ENCODE measurements at places on chromosomes 7 and 10.

DNA sequence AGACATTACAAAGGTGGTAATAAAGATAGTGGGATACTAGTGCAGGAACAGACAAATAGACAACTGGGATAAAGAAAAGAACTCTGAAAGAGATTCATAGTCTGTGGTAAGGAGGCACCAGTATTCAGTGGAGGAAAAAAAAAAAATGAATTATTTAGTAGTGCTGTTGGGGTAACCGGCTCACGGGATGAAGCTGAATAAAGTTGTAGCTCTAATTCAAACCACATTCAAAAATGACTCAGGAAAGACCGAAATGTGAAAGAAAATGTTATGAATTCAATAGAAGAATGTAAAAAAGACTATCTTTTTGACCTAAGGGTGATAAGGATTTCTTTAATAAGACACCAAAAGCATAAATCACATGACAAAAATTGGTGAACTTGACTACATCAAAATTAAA is 83.1 kb upstream of the HABP2 start:
- no peak for DNase-seq

GRCh38 chr10:89389254-89389653 is 3.2 kb upstream of the IFIT1 start:
- DNase-seq, result no peak

GRCh38 chr7:50564171-50564570 is 1.0 kb downstream of the DDC start:
- no peak for DNase-seq

GRCh38 chr7:40570223-40570622 is 435.4 kb downstream of the SUGCT start:
- no peak for DNase-seq

DNA sequence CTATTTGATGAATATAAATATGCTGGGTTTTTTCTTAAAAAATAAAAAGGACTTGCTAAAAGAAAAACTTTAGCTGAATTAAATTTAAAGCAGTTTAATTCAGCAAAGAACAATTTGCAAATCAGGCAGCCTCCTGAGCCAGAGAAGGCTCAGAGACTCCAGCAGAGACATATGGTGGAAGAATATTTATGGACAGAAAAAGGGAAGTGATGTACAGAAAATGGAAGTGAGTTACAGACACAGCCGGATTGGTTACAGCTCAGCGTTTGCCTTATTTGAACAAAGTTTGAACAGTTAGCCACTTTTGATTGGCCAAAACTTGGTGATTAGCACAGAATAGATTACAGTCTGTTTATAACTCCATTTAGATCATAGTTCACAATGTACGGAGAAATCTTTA is 110.3 kb downstream of the GAD2 start:
- no peak for DNase-seq

DNA sequence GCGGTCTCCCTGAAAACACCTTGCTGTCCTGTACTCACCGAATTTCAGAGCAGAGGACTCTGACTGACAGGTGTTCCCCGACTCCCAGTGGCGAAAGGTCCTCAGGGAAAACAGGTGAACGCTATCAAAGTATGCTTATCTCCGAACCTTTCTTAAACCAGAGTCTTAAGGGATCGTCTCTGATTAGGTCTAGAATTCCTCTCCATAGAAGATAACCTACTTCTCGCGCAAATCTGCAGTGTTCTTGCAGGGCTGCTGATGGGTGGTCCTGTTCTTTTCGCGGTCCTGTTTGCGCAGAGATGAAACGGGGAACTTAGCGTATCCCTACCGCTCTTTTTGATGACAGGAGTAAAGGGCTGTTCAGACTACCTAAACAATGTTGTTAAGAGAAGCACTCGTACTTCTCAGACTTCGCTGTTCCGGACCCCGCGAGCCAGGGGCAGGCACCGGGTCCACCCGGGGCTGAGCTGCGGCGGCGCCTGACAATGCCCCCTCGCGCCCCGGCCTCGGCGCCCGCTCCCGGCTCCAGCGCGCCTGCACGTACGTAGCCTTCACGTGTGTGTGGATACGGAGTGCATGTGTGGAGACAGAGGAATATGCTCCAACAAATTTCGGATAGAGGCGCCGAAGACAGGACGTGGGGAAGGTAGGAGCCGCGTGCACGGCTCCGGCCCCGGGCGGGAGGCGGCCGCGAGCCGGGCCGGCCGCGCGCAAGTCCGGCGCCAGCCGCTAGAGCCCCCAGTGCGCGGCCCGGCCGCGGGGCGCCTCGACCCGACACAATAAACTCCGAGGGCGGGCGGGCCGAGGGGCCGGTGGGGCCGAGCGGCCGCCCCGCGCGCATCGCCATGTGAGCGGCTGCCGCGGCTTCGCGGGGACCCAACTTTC is 766 bp upstream of the ZMYND11 start:
- no peak for DNase-seq

DNA sequence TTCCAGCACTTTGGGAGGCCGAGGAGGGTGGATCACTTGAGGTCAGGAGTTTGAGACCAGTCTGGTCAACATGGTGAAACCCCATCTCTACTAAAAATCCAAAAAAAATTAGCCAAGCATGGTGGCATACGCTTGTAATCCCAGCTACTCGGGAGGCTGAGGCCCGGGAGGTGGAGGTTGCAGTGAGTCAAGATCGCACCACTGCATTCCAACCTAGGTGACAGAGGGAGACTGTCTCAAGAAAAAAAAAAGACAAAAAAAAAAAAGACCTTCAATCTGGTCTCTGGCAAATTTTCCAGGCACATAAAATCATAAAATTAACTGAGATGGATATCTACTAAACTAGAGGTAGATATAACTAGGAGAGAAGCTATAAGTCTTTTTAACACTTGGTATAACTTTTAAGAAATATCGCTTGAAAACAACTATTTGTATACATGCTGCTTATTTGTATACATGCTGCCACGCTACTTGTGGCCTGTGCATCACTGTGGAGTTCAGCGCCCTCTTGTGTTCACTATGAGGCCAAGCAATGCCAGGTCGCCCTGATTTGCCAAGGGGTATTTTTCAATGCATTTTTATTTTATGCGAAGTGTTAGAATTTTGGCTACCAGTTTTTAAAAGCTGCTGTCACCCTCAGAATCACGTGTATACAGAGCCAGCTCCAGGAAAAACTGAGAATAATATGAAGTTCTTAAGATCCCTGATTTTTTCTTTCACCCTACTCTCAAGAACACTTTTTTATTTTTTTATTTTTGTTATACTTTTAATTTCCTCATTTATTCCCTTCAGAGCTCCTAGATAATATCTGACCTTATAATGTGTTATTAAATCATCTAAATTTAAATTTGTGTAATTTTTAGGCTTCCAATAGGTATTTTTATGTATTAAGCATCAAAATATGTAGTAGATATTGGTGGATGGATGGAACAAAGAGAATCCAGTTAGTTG is 26.7 kb downstream of the CYCS start:
- peak; percentile 44 for DNase-seq

GRCh38 chr7:56105508-56105907 is 768 bp downstream of the CHCHD2 start:
- no peak for DNase-seq

DNA sequence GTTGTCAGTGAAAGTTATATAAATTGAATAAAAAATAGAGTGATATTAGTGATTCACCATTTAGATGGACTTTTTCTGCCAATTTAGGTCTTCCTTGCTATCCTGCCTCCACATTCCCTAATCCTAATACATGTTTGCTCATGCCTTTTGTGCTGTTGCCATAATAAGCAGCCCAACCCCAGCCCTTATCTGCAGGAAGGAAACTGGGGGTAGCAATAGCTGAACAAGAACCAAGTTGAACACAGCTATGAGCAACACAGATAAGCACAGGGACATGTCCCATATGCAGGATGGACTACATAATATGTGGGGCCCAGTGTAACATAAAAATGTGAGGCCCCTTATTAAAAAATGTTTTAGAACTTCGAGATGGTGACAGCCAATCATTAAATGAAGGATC is 91.2 kb upstream of the AHR start:
- no peak for DNase-seq

GRCh38 chr10:15601819-15602218 is 117.9 kb downstream of the ITGA8 start:
- no peak for DNase-seq

GRCh38 chr7:23168111-23168885 is 13.6 kb upstream of the NUP42 start:
- DNase-seq, result no peak

GRCh38 chr7:44284216-44284615 is 41.2 kb downstream of the CAMK2B start:
- peak; percentile 14 for DNase-seq

DNA sequence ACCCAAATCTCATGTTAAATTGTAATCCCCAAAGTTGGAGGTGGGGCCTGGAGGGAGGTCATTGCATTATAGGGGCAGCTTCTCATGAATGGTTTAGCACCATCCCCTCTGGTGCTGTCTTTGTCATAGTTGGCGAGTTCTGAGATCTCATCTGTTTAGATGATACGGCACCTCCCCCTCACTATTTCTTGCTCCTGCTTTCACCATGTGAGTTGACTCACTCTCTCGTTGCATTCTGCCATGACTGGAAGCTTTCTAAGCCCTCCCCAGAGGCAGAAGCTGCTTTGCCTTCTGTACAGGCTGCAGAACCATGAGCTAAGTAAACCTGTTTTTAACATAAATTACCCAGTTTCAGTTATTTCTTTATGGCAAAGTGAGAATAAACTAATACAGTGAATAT is 18.9 kb upstream of the ZNF138 start:
- no peak for DNase-seq

- DNase-seq, result no peak
Observed at GRCh38 chr10:97795886-97796285, 24.1 kb upstream of the SFRP5 start.

DNA sequence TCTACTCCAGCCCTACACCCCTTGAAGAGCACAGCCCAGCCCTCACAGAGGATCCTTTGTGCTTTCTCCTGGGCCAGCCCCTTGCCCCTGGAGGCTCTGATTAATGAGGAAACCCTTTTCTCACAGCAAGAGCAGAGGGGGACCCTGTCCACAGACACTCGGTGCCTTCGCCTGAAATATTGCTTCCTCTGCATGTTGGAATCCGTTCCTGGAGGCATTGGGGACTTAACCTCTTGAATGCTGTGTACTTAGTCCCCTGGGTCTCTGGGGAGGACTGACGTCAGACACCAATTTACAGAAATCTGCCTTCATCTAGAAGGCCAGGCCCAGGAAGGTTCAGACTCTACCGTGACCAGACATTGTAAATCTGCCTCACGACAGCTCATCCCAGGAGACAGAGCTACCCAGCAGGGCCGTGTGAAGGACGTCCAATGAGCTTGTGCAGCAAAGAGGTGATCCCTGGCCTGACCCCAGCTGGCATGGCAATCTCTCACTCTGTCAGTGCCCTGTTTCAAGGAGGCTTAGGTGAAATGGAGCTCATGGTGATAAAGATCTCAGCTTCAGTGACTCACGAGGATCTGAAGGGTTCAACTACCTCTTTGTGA is 8.1 kb upstream of the TMEM72 start:
- no peak for DNase-seq

- DNase-seq, result no peak
Observed at GRCh38 chr7:93171606-93172226, 23.5 kb upstream of the SAMD9L start.

DNA sequence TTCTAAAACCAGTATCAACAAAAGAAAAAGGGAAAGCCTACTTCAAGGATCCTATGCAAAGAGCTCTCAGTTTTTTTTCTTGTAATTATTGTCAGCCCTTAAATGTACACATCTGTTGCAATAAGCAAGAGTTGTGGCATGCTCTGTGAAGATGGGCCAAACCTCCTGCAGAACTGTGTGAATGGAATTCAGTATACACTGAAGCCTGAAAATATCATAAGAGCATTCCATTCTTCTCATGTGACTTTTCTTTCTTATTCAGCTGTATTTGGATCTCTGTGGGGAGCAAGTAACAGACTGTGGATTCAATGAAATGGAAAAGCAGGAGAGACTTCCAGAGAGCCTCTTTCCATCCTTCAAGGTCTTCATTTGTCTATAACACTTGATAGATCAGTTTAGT is 130.7 kb downstream of the SAMD9 start:
- DNase-seq, result no peak

DNA sequence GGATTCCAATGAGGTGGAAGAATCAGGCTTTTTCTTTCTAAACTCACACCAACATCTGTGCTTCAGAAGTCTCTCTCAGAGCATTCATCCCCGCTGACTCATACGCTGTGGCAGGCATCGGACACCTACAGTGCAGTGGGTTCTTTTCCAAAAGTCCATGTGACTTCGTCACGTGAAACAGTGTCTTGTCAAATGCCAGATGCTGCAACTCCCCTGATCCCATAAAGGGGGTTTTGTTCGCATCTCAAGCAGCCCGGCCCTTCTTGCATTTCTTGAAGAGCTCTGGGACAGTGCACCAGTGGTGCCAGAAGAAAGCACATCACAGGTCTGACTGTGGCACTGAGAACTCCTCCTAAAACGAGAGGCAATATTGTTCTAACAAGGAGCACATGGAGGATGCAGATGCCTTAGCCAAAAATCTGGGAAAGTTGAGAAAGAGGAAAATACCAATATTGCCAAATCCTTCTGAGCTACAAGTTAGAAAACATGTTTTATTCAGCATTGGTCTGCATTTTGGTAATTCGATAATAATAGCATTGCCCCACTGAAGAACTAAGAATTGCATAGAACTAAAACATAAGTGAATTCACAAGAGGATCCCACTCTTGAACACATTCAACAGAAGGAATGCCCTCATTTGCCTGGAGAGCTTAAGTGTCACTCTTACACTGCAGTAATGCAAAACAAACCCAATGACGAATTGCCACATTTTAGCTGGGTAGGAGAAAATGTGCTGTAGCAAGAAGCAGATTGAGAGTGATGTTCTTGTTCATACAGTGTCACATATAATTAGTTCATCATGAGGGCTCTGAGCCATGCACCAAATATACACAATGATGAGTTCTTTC is 204.4 kb downstream of the CXCL12 start:
- no peak for DNase-seq

DNA sequence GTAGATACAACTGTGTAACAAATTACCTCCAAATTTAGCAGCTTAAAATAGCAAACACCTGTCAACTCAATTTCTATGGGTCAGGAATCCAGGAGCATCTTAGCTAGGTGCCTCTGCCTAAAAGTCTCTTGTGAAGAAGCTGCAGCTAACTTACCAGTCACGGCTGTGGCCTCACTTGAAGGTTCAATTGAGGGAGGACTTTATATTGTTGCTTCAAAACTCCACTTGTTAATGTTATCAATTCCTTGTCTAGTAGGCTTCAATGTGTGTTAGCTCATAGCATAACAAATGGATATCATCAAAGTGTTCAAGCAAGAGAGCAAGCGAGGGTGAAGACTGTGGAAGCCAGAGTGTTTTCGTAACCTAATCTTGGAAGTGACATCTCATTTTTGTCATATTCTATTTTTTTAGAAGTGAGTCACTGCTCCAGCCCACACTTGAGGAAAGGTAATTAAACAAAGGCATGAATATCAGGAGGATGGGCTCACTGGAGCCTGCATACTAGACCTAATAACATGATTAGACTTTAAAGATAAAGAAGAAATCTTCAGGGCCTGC is 172.9 kb downstream of the SPAG6 start:
- DNase-seq, result no peak

All from mesothelial cell of epicardium (in vitro differentiated cells).